NCI-H460 (cell line): ENCODE measurements at places on chromosomes 12 and 14.

DNA sequence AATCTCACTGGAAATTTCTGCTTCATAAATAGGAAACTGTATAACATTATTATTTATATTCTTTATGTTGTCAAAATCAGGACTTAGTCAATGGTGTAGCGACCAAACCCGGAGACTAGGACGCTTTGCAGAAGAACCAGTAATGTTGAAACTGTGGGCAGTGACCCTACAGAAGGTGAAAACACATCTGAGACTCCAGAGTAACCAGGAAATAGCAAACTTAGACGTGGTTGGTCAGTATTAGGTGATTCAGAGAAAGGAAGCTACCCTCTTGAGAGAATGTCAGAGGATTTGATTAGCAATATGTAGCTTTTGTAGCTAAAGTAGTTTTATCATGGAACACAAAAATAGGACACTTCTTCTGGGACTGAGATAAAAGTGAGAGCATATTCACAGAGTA is 381.9 kb downstream of the SLC16A7 start:
- no peak for DNase-seq

DNA sequence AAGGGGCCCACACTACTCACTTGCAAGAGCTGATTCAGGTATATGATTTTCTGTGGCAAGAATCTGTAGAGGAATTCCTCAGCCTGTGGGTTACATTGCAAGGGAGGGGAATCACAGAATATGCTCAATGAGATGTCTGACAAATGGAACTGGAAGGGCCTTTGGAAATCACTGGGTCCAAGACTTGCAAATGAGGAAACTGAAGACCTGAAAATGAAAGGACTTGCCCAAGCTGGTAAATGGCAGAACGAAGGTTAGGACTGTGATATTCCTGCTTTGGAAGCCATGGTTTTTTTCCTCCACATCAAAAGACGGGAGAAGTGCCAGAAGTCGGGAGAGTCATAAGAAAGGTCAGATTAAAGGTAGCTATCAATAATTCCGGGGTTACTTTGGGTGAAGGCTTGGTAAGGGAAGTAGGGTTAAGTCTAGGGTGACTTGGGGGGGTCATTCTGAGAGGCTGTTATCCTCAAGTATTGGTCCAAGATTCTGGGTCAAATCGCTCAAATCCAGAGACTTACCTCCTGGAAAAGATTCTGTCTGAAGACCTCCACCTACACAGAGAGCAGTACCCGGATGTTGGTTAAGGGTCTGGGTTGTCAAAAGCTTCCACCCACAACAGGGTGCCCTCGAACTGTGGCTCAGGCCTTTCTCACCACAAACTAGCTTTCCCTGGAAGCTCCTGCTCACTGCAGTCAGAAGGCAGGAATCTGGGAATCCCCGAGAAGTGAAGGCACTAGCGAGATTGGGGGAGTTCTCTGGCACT is 539 bp downstream of the PSME2 start:
- DNase-seq = no peak

GRCh38 chr14:42872786-42873185 is 1266.1 kb downstream of the LRFN5 start:
- no peak for DNase-seq

- no peak for DNase-seq
These were observed 61.2 kb upstream of the TMEM132C start for GRCh38 chr12:128205758-128206157.

GRCh38 chr12:33116284-33116683 is 219.7 kb upstream of the PKP2 start:
- no peak for DNase-seq

DNA sequence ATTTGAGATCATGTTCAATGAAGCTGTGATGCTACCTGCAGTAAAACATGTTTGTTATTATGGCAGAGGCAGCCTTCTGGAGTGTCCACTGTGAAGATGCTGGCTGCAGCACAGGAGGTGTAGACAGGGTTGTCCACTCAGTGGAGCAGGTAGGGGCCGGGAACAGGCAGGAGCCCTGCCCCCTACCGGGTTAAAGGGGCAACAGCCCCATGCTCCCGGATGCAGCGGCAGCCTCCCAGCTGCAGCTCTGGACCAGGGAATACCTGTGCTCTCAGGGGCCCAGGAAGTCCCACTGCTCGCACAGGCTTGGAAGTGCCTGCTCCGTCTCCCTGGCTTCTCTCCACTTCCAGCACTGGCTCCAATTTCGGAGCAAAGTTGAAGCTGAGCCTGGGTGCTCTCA is 401.6 kb downstream of the FOXG1 start:
- DNase-seq = no peak

DNA sequence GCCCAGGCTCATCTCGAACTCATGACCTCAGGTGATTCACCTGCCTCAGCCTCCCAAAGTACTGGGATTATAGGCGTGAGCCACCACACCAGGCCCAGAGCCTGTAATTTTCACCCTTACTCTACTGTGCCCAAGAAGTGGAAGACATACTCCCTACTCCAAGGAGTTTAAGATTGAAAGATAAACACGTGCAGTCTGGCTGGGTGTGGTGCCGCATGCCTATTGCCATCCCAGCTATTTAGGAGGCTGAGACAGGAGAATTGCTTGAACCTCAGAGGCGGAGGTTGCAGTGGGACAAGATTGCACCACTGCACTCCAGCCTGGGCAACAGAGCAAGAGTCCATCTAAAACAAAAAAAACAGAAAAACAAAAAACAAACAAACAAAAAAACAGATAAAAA is 90.0 kb downstream of the NINJ2 start:
- DNase-seq = no peak

DNA sequence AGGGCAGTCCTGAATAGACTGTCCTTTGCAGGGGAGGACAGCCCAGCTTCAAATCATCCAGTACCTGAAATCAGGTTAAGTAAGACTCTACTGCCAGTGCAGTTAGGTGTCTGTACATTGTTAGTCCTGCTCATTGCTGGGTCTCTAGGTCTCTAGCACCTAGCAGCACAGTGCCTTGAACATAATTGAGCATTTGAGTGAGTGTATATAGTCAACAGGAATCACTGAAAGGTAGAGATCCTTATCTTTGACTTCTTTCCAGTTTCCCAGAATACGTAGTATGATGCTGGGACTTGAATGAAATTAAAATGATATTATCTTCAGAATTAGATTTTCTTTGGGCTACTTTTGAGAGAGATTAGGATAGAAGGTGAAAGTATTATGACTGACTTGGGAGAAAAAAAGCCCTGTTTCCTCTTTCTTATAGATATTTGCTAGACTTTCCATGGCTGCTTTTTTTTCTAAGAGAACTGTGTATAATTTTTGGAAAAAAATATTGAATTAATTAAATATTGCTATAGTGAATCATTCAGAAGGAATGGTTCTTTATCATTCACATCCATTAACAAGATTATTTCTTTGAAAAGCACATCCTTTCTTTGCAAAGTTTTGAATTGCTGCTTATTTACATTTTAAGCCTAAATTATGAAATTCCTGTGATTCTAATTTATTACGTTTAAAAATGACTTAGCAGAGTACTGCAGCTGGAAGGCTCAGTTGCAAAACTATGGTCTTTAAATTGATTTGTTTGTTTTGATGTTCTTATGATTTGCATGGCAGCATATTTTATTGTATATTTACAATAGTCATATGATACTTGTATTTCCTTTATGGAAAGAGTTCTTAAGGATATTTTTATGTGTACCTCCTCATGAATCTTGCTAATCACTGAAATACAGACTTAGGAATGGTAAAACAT is 51.6 kb downstream of the PPP4R4 start:
- no peak for DNase-seq

- no peak for DNase-seq
These were observed 10.7 kb downstream of the GLT1D1 start for GRCh38 chr12:128863957-128864356.

- DNase-seq = no peak
These were observed 232.1 kb downstream of the FOXN3 start for GRCh38 chr14:89184952-89185351.

- DNase-seq = no peak
These were observed 21.2 kb downstream of the ASB2 start for GRCh38 chr14:93954900-93955849.

DNA sequence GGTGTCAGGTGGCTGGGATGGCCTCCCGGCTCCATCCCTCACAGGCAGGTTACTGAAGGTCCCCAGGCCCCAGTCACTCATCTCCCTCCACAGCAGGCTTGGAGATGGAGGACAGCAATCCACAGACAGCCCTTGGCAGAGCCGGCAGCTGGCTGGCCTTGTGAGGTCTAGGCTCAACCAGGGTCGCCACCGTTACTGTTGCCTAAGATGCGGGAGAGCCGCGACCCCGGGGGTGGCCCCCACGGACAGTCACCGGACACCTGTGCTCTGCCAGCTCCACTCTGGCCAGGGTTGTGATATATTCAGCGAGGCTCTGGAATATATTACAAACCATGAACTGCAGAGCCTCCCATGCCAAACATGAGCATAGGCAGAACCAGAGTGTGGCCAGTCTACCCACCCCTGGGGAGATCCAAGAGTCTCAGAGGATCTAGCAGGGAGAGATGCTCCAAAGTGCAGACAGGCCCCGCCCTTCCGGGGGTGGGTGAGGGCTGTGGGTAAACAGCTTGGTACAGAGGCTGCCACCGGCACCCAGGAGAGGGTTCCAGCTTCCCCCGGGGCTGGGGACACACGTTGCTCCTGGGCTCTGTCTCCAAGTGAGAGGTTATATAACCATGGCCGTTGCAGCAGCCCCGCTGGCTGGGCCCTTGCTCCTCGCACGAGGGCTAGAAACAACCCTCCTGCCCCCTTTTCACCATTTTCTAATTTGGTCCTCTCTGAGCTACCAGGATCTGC is 55.9 kb upstream of the DIO3 start:
- no peak for DNase-seq

- DNase-seq = no peak
These were observed 14.0 kb upstream of the TBX3 start for GRCh38 chr12:114697741-114698565.

DNA sequence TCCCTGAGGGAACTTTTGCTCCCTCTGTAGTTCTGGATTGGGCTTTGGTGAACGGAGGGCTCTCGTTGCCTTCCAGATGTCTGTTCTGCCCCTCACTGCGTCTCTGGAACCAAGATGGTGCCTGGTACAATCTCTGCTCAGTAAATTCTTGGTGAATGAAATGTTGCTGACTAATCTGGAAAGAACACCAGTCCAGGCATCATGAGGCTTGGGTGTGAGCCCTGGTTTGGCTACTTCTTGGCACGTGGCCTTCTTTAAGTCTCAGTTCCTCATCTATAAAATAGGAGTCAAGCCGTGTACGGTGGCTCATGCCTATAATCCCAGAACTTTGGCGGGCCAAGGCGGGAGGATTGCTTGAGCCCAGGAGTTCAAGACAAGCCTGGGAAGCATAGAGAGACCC is 4.3 kb downstream of the HHIPL1 start:
- DNase-seq = no peak

- DNase-seq = no peak
These were observed 4.7 kb downstream of the BMAL2 start for GRCh38 chr12:27337376-27337775.

DNA sequence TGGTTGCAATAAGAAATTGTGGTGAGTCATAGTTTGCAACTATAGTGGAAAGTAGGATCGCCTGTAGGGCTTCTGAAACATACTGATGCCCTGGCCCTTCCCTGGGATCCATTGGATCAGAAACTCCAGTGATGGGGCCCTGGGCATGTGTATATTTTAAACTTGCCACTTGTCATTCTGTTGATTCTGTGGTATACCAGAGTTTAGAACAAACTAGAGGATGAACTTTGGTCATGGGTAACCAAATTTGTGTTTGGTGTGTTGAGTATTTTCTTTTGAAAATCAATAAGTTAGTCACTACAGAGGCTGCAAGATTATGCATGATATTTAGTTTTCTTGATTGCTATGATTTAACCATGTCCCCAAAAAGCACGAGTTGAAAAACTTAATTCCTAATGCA is 142.2 kb downstream of the SLC15A5 start:
- no peak for DNase-seq

DNA sequence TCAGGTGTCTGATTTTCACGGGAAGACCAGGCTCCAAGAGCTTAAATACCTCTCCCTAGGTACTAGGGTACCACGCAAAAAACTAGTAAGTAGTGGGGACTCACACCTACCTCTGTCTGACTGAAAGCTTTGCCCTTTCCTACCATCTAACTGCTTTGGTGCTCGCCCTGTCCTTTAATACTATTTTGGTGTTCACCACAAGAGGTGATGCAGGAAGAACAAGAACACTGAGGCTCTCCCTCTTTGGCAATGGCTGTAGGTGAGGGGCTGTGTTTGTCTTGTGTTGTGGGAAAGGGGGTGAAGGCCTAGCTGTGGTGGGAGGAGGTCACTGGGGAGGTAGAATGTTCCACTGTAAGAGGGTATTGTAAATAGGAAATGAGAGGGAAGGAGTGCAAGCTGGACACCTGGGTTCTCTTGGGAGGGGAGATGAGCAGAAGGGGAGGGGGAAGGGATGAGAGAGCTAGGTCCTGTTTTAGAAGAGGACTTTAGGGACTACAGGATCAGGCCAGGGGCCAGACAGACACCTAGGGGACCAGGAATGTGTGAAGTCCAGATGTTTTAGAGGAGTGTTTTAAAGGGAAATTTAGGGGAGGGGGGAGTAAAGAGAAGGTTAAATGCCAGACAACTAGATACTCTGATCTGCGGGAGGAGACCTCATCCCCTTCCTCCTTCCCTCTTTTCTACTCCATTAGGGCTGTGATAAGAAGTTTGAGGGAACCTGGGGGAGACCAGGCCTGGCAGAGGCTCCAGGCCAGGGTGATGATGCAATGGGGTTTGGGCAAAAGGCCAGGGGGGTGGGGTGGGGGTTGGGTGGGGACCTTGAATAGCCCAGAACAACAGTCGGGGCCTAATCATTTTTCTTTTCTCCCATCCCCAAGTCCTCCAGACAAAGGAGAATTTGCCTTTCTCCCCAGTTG is 2.1 kb downstream of the ITGA5 start:
- DNase-seq = no peak

- no peak for DNase-seq
These were observed 181.4 kb upstream of the BMP4 start for GRCh38 chr14:54138024-54138353.

DNA sequence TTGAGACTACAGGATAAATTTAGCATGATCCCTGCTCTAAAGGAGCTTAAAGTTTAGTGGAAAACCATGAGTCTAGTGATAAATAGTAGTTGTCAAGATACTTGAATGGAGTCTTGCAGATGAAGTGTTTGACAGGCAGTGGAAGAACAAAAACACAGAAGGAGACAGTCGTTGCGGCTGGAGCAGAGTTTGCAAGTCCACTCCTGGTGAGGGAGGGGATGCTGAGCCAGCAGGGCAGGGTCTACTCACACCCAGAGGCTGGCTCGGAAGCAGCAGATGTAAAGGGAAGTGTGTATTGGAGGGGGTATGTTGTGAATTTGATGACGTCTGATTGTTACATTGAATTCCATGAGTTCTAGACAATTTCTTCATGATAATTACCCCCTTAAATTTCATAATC is 61.3 kb downstream of the TRAF3 start:
- DNase-seq = no peak

DNA sequence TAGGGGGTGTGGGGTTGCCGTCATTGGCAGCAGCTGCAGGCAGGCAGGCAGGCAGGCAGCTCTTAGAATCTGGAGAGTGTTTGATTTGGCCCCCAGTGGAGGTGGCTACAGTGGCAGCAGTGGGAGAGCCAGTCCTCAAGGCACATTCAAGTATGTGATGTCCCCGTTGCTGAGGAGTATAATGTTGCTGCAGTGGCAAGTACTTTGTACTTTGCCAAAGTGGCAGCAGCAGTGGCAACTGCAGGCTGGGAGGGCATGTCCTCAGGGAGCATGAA is 147.1 kb downstream of the PAPOLA start:
- DNase-seq = no peak
